ENCODE measurements at places on chromosomes 12 and 14. TPM values are rescaled to one million over a fixed set of nuclear protein-coding genes. Genes with fewer than 3 reads are reported as not detected.

WIF1 gene
- total RNA-seq: not detected

DNA sequence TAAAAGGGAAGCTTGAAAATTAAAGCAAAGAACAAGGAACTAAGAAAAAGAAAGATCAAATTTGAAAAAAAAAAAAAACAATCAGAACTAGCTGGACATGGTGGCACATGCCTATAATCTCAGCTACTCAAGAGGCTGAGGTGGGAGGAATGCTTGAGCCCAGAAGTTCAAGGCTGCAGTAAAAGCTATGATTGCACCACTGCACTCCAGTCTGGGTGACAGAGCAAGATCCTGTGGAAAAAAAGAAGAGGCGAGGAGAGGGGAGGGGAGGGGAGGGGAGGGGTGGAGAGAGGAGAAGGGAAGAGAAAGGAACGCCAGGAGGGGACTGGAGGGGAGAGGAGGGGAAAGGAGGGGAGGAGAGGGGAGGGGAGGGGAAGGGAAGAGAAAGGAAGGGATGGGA lies 43.0 kb downstream of the EEA1 start:
- no peak for DNase-seq

DNA sequence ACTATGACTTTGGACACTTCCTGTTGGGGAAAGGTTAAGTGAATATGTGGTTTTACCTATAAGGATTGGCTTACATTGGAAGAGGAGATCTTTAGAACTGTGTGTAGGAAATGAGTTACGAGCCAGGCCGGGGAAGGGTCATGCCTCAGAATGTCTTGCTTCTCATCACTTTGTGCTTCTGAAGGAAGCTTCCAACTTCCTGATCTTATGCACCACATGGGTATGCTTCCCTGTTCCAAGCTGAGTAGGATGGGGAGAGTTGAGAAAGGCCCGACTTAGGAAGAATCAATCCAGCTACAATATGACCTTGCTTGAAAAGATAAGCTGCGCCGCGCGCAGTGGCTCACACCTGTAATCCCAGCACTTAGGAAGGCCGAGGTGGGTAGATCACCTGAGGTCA lies 59.9 kb downstream of the STXBP6 start:
- DNase-seq: no peak

GRCh38 chr14:71344506-71344905 lies 437.2 kb downstream of the PCNX1 start:
- DNase-seq: no peak

- DNase-seq: peak; percentile 37
These were observed 50.5 kb downstream of the FAM222A start for GRCh38 chr12:109764123-109764522.

- DNase-seq: no peak
These were observed 1.3 kb upstream of the JDP2 start for GRCh38 chr14:75426332-75427125.

Measured in Caco-2 (cell line).